CD8-positive, alpha-beta memory T cell (primary cell): ENCODE measurements at places on chromosomes 6 and 20.
A peak's percentile ranks its signal among the peaks of the same experiment; 100 is the strongest.

- no peak for DNase-seq
These were observed 131.3 kb upstream of the GMDS start for GRCh38 chr6:2376429-2377355.

DNA sequence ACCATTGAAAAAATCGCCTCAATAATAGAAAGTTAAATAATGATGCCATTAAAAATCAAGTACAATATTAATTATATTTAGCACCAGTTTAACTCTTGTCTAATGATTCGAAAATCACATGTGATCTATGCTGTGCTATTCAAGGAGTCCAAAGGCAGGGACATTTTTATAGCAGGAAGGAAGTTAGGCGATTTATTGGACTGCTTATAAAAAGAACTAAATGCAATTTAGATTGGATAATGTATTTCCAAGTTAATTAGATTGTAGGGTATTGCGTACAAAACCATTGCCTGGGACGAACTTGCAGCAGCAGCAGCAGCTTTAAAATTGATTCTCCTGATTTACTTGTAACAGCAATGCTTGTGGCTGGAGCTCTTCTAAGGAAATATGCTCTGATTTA is 87.4 kb upstream of the TMEM181 start:
- no peak for DNase-seq

DNA sequence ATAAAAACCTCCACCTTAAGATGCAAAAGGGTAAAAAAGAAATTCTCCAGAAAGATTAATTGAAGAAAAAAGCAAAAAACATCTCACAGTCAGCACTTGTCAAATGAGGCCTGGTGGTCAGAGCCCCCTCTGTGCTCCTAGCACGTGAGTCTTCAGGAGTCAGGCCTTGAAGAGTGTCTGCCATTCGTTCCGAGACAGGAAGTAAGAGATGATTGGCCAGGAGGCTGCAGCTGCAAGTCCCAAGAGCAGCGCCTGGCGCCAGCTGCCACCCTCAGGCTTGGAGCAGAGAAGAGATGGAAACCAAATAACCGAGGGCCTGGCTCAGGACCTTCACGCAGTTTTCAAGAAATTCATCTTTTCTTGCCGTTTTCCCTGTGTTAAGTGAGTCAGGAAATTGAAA is 65.0 kb downstream of the FAM120B start:
- no peak for DNase-seq

GRCh38 chr6:69789578-69789977 is 7.2 kb downstream of the LMBRD1 start:
- no peak for DNase-seq

GRCh38 chr20:63955281-63955826 is 862 bp downstream of the UCKL1 start:
- DNase-seq, result peak; percentile 25

GRCh38 chr6:70844301-70844700 is 112.6 kb downstream of the B3GAT2 start:
- DNase-seq, result no peak

DNA sequence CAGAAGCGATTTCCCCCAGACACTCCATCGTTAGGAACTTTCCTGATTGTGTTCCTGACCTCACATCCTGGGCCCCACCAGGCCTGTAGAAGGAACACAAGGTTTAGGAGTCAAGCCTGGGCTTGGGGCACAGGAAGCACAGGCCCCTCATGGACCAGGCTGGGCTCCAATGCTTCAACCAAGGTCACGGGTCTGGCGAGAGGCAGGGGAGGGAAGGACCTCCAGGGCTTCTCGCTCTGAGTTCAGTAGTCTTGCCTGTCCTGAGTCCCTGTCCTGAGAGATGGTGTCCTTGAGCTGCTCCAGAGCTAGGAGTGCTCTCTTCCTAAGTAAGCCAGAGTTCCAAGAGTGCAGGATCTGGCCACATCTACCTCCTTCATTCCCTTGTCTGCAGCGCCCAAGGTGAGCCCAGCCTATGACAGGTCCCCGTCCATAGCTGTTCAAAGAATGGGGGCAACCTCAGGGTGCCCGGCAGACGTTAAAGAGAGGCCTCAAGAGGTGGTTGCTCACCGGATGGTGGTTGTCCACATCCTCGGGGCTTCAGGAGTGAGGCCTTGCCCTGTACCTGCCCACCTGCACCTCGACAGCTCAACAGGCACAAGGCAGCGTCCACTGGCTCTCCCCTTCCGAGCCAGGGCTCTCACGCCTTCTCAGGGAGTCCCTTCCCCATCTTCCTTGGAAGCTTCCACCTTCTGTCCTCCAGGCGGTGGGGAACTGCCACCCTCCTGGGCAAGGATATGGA is 1.6 kb upstream of the TUBB1 start:
- no peak for DNase-seq

DNA sequence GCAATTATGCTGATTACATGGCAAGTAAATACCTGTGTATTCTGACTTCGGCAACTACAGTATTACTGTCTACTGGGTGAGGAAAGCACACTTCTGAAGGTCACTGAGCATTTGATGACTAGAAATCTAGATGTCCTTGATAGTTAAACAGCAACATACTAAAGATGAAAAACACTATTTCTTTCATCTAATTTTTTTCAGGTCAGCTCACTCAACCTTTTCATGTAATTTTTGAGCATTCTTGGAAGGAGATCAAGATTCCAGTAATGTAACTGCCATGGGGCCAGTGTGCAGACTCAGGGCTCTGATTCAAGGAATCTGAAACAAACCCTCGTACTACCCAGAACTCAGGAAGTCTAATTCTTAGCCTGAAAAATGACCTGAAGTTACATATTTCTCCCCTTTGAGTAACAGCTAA is 222.6 kb upstream of the TAB2 start:
- no peak for DNase-seq

DNA sequence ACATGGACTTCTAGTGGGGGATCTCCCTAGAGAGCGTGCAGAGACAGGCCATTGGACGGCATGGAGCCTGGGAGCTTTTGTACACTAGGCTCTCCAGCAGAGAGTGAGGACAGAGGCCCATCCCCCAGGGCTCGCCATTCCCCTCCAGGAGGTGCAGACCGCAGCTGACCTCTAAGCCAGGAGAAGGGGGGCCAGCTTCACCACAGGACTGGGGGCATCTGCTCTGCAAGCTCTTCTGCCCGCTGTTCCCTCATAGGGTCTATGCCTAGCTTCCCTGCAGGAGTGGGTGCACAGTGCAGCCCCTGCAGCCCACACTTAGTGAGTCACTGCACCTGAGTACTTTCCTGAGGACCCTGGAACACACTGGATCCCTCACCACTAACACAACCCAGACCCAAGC is 94.4 kb downstream of the FHL5 start:
- DNase-seq, result no peak

DNA sequence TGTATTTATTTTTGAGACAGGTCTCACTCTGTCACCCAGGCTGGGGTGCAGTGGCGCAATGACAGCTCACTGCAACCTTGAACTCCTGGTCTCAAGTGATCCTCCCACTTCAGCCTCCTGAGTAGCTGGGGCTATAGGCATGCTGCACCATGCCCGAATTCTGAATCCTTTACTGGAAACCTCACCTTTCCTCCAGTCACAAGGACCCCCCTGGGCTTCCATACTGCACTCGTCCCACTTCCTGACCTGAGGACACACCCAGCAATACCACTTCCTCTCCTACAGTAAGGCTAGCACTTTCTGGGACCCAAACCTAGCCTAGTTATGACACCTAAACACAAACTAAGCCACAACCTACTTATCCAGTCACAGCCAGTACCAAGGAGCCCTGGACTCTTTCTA is 68.2 kb downstream of the FAM217A start:
- DNase-seq, result no peak

DNA sequence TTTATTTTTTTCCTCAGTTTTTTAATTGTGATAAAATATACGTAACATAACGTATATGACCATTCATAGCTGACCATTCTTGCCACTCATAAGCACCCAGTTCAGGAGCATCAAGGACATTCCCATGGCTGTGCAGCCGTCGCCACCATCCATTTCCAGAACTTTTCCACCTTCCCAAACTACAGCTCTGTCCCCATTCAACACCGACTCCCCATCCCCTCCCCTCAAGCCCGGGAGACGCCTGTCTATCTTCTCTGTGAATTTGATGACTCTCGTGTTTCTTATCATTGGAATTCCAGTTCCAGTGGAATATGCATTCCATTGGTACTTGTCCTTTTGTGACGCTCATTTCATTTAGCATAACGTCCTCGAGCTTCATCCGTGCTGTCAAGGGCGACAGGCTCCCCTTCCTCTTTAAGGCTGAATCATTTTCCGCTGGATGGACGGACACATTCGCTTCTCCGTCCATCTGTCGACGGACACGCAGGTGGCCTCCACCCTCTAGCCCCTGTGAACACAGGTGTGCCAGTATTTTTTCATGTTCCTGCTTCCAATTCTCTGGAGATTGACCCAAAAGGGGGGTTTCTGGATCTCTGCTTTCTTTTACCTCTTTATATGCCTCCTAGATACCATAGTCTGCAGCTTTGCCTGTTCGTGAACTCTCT is 88.1 kb downstream of the YTHDF1 start:
- DNase-seq, result no peak
